ENCODE measurements at places on chromosomes 5 and 9.

DNA sequence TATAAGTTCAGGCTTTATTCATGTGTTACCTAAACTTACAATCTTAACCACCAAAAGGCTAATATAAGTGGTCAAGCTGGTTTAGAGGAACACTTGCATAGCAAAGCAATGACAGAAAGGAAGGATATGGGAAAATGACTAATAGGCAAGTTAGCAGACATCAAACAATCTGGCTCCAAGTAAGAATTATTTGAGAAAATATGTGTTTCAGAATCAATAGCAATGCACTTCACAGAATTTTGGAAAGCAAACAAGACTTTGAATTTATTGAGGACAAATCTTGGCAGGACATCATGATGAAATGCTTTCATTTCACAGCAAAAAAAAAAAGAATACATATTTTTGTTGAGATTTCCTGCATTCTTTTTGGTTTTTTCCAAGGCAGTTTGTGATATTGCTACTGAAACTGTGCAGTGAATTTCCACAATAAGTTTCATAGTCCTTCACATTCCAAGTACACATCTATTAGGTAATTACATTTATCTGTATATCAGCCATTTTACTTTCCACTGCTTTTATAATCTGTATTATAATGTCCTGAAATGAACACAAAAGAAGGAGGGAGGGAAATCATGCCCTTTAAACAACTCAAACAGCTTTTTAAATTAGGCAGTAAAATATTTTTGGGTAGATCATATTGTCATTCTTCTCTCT, 417.9 kb downstream of the NR2F1-AS1 start:
- DNase-seq, result peak; percentile 89

DNA sequence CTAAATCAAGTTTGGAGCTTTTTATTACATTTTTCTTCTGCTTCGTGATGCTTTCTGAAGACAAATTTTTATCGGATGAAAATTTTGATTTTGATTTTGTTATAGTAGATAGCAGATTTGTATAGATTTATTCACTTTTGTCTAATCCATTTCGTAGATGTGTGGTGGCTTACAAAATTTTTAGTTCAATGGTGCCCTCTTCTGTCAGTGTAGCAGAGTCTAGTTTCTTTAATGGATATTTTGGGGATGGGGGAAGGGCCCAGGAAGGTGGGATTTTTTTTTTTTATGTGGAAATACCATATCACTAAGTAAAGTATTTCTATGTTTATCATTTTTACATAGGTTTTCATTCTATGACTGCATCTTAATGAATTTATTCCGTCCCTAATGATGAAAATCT, 259.9 kb upstream of the TARS1 start:
- peak; percentile 55 for DNase-seq

DNA sequence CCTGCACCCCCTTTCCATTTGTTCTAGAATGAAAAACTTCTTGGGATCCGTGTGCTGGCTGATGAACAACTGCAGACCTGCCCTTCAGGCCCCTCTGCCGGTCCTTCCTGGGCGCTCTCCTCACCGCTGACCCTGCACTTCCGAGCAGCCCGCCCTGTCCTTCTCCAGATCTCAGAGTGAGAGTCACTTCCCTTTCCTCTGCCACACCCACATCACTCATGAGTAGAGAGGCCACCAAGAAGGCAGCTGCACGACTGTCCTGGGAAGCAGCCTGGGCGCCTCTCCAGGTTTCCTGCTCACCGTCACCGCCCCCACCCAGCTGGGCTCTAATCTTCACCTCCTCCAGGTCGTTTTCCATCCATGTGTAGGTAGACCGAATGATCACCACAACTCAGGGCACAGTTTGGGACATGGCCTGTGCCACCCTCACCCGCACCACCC, 35.0 kb upstream of the NSMF start:
- DNase-seq, result no peak

GRCh38 chr5:169934990-169935389, 45.3 kb downstream of the INSYN2B start:
- DNase-seq, result peak; percentile 12

- peak; percentile 24 for DNase-seq
These were observed 805.1 kb downstream of the NR2F1-AS1 start for GRCh38 chr5:92775711-92776615.

DNA sequence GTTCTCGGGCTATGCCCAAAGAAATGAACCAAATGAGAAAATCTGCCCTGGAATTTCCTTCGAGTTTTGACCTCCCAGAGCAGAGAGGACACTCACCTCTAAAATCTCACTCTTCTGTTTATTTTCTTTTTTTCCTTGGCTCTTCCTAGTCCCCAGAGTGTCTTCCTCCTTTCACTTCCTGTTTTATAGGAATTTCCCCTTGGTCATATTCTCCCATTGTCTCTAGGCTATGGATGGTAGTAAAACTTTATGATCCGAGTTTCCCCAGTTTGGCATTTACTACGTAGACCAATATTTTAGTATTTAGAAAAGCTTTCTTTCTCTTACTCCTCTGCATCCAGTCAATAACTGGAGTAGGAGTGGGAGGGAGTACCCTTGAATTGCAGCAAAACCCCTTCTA, 354.5 kb upstream of the ZNF608 start:
- DNase-seq, result no peak

- DNase-seq, result no peak
These were observed 46.8 kb upstream of the FCN1 start for GRCh38 chr9:134964271-134965055.

- DNase-seq, result peak; percentile 23
These were observed 481 bp downstream of the MRPL36 start for GRCh38 chr5:1799110-1799601.

GRCh38 chr9:97545486-97545885, 44.0 kb downstream of the TMOD1 start:
- DNase-seq, result no peak
